Activated CD4-positive, alpha-beta T cell treated with anti-CD3 and anti-CD28 coated beads, Interleukin-2, amount 50 U/mL, for 4 hours (primary cell): ENCODE measurements at places on chromosomes 3 and 15.

- DNase-seq, result no peak
Measured at GRCh38 chr15:37101980-37102304, 1.6 kb upstream of the MEIS2 start.

DNA sequence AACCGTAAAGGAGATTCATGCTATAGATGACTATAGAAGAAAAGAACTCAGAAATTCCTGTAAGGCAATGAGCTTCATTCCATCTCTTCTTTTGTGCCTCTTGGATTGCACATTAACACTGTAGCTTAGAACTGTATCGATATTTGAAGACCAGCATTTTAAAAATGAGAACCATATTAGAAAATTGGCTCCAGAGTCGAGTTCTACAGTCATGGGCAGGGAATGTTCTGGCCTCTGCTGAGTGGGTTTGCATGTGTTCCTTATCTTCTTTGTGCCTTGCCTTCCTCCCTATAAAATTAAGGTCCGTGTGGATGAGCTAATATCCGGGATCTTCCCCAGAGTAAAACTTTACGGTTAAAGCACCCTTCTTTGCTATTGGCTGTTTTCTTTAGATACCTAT is 77.4 kb upstream of the PLCL2 start:
- no peak for DNase-seq

DNA sequence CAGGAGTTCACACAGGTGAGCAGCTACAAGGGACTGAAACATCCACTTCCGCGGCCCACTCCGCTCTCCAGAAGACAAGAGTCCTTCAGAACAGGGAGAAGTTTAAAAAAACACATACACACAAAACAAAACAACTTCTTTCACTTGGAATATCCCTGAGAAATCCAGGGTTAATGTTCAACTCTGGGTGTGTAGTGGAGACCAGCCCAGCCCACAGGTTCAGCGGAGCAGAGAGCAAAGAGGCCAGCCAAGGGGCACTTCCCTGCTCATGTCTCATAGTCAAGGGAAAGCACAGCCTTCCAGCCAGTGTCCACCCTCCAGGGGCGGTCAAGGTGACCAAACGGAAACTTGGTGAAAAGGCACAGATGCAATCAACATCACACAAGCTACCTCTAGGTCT is 41.6 kb downstream of the WNT5A start:
- no peak for DNase-seq

DNA sequence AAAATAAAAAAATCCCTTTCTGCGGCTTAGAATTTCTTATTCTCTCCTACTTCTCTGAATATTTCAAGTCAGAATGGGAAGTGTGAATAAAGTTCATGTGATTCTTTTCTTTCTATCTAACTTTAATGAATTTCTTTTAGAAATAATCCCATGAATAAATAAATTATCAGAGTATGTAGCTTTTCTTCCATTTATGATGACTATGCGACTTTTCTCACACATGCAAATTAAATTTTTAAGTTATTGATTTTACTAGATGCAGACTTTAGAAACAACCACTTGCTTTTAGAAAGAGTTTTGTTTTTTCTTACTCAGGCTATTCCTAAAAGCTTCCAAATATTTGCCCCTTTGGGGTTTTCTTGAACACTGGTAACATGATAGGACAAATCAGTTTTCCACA is 477.7 kb upstream of the AGTR1 start:
- DNase-seq, result no peak

GRCh38 chr3:51874411-51874810 is 990 bp downstream of the IQCF5 start:
- no peak for DNase-seq
